ENCODE measurements at places on chromosomes 4 and X. TPM values are rescaled to one million over a fixed set of nuclear protein-coding genes. Genes with fewer than 3 reads are reported as not detected.

The COL4A5 gene
- total RNA-seq: not detected

The SPIN3 gene
- total RNA-seq: 6.8 TPM

The ARAP2 gene
- 54.3 TPM for total RNA-seq

The RHOXF2 gene
- not detected for total RNA-seq

The AGTR2 gene
- total RNA-seq: not detected

The ZDHHC15 gene
- 0.16 TPM for total RNA-seq

The KCNIP4 gene
- total RNA-seq: not detected

The VCX3B gene
- total RNA-seq: not detected

The METTL14 gene
- total RNA-seq: 46.5 TPM

The PNMA5 gene
- 0.20 TPM for total RNA-seq

The NKX3-2 gene
- total RNA-seq: not detected

The SLC25A5 gene
- 161 TPM for total RNA-seq

The RASGEF1B gene
- total RNA-seq: 73.1 TPM

The TREX2 gene
- total RNA-seq: 1.1 TPM

The MAOB gene
- not detected for total RNA-seq

The ACSL1 gene
- total RNA-seq: 12.4 TPM

The LPAR4 gene
- total RNA-seq: not detected

The GAGE12H gene
- not detected for total RNA-seq

The MAGEA2 gene
- total RNA-seq: not detected

The REPS2 gene
- 0.60 TPM for total RNA-seq

The NAP1L3 gene
- 7.6 TPM for total RNA-seq

The ARMCX2 gene
- total RNA-seq: 3.6 TPM
